ENCODE measurements at places on chromosomes 13 and 19.

GRCh38 chr19:3058009-3058820 lies 4.1 kb downstream of the TLE5 start:
- DNase-seq: no peak

DNA sequence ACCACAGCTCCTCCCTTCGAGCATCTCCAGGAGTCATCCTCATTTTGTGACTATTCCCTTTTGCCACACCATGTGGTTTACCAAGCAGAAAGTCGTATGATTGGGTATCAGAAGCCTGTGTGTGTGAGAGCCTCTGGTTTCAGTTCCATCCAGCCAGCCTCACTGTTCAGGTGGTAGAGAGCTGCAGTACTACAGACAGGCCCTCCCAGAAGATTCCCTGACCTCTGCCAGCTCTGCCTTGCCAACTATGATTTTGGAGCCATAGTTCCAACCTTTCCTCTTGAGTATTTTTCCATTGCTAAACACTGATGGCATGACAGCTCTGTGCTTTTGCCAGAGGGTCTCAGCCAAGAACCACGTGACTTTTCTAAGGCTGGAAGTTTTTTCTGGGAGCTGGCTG lies 82.5 kb downstream of the DHRS12 start:
- no peak for DNase-seq

GRCh38 chr19:13599681-13600080 lies 93.4 kb upstream of the CACNA1A start:
- no peak for DNase-seq

- DNase-seq: no peak
These were observed 3.4 kb upstream of the FFAR3 start for GRCh38 chr19:35354898-35355297.

DNA sequence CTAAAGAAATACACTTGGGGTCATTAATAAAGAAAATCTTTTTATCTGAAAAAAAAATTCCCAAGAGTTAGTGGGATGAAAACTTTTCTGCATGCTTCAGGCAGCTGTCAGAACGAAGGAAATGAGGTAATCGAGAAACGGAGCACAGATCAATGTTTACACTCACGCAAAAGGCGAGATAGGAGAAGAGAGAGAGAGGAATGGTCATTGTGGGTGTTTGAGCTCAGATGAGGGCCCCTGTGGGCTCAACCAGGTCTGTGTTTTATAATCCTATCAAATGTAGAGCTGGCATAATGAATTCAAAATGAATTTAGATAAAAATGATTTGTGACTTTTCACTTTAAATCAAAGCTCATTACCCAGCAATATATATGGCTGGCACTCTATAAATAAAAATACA lies 6.3 kb upstream of the RXFP2 start:
- DNase-seq: no peak

GRCh38 chr13:44833626-44834025 lies 155.6 kb downstream of the NUFIP1 start:
- DNase-seq: no peak

DNA sequence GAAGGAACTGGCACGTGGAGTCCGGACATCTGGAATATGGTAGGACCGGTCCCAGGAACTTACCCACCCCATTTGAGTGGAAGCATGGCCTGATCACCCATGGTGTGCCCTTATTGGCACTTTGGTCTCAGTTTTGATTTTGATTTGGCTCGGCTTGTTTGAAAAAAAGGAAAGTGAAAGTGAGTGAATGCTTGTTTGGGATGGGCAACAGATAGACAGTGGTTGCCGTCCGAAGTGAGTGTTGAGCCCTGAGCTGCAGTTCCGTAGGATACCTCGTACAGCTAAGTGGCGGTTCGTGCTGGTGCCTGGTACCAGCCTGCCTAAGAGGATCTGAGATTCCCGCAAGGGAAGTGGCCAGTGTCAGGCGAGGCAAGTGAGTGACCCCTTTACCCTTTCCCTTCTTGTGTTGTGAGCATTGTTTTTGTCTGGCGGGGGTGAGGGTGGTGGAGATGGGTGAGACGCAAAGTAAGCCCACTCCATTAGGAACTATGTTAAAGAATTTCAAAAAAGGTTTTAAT lies 605.8 kb downstream of the UQCRFS1 start:
- DNase-seq: no peak

GRCh38 chr19:3760871-3761361 lies 576 bp downstream of the APBA3 start:
- DNase-seq: no peak

GRCh38 chr13:80215368-80215767 lies 125.6 kb downstream of the SPRY2 start:
- DNase-seq: no peak

- DNase-seq: no peak
These were observed 13.4 kb downstream of the TECR start for GRCh38 chr19:14542711-14543328.

DNA sequence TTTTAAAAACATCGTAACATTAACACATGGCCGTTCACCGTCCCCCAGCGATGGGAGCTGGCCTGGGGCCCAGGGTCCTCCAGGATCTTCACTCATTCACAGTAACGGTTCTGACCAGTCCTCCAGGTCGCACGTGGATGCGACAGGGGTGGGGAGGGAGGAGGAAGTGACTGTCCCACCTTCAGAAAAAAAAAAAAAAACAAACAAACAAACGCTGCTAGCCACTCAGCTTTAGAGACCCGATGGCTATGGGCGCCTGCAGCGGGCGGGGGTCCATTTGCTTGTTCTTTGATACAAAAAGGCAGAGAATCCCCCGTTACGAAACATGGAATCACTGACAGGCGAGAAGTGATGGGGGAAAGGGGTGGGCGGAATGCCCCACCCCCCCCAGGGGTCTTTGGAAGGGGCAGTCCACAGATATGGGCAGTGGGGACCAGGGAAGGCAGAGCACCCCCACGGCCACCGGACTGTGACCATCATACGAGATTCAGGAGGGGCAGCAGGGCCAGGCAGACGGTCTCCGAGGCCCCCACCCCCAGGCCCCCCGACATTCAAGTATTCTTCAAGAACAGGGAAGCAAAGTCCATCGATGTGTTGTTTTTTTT lies 13.3 kb downstream of the MKNK2 start:
- no peak for DNase-seq

DNA sequence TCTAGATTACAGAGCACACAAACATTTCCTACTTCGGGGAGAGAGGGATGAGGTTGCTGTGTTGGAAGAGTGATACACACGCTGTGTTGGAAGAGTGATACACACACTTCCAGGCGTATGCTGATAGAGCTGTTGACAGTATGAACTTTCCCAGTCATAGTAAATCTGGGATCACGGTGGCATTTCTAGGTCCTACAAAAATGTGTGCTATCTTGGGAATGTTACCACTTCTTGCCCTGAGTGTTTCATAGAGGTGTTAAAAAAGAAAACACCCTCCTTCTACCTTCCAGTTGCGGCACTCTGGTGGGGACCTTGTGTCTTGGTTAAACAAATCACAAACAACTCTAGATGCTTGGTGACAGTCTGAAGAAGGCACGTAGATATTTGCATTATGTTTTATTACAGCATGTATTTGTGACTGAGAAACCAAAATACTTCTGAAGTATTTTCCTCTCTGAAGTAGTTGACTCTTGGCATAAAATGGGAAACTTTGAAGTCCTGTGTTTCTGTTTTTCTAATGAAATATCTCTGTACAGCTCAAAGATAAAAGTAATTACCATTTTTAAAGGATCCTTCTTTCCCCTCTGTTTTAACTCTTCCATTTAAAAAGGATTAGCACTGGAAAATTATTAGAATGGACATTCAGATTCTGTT lies 52.5 kb downstream of the ARHGAP35 start:
- no peak for DNase-seq

GRCh38 chr19:38004186-38004520 lies 97.1 kb downstream of the SIPA1L3 start:
- DNase-seq: no peak

DNA sequence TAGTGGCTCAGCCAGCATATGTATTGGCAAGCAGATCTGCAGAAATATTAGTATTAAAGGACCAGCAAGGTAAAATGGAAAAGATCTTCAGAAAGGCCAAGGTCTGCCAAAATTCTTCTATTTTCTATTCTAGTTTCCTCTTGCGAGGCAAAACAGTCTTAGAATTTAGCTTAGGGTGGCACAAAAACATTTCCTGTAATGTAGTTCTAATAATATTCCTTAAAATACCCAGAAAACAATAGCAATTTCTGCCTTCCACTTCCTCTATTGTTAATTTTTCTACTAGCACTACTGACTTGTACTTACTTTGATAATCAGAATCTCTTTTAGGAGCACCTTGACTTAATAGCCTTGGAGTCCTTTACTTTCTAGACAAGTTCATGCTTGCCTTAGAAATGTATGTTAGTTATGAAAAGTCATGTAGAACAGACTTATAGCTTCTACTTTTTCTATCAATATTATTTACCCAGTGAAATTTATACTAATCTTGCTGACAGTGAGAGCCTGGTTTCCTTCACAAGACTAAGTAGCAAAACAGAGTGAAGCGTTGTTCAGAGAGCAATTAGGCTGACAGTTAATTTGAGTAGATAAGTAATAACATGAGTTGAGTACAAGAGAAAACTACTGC lies 23.9 kb upstream of the LPAR6 start:
- DNase-seq: no peak

GRCh38 chr19:32814624-32815023 lies 54.9 kb downstream of the SLC7A9 start:
- DNase-seq: no peak

- DNase-seq: no peak
These were observed 7.6 kb downstream of the RDH8 start for GRCh38 chr19:10020851-10021250.

- no peak for DNase-seq
These were observed 15.2 kb downstream of the COL4A2 start for GRCh38 chr13:110322126-110322827.

Measured in HuH-7 (cell line).